A549 (cell line): ENCODE measurements at places on chromosomes 5 and 9.

DNA sequence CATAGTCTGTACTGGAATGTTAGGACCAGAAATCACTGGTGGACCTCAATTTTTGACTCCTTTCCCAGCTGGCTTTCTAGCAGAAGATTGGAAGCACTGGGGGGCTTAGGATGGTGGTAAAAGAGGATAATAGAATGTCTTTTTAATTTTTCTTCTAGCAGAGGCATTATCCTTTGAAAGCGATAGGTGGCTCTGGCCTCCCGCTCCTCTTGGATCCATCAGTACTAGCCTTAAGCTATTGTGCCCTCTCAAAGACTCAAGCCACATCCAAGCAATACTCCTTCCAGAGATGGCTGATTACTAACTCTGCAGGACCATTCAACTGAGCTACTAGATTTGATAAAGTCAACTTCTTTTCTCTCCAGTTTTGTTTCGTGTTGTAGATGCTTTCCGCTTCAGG lies 610.6 kb downstream of the CDH12 start:
- DNase-seq: no peak

- DNase-seq: no peak
These were observed 140.2 kb downstream of the NFIB start for GRCh38 chr9:14173713-14174112.

DNA sequence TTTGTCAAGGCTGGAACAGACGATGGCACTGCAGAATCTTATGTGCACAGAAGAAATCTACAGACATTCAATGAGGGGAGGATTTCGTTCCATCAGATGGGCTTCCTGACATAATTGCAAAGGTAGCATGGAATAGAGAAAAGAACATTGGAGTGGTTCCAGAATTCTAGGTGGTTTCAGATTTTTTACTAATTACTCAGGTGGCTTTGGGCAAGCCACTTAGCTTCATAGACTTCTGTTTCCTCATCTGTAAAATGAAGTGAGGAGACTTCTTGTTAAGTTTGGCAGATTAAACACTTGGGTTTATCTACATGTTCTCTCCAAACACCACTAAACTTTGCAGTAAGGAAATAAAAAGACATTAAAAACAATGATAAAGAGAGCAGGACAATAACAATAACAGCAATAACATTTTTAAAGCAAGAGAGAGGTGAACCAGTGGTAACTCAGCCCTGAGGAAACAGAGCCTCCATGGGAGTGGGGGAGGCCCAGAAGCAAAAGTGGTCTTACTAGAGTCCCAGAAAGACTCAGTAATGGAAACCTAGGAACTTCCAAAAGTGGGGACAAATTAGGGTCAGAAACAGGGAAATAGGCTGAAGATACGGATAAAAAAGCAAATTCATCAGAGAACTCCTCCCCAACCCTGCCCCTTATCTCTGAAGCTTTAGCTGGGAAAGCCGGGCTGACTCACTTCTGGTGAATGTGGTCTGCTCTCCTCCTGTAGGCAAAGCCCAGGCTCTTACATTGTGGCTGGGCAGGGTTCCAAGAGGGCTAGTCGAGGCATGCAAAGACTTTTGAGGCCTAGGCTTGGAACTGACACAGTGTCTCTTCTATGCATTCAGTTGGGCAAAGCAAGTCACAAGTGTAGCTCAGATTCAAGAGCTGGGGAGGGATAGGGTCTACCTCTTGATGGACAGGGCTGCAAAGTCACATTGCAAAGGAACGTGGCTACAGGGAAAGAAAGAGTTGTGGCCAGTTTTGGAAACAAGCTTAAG lies 11.8 kb upstream of the ACTBL2 start:
- DNase-seq: peak; percentile 71

- DNase-seq: no peak
These were observed 39.7 kb upstream of the ZNF622 start for GRCh38 chr5:16505140-16505891.

DNA sequence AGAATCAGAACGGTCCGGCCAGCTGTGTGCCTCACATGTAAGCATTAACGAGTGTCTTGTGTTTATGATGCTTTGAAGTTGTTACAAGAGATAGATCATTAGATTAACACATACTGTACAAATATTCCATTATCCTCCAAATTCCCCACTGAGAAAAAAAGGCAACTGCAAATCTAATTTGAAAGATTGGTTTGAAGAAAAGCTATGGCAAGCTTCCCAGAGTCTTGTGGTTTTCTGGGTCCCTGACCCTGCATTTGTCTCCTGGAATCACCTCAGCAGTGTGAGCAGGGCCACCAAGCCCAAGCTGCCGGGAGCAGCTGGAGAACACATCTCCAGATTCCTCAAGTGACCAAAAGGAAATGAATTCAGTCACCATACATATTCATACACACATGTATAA lies 36.9 kb upstream of the ADAMTS16 start:
- no peak for DNase-seq
